Stimulated activated CD4-positive, alpha-beta T cell treated with anti-CD3 and anti-CD28 coated beads, Interleukin-12 subunit alpha, Interleukin-12 subunit beta, amount 100 ng/mL, for 48 hours (primary cell): ENCODE measurements at places on chromosomes 13 and 19.

DNA sequence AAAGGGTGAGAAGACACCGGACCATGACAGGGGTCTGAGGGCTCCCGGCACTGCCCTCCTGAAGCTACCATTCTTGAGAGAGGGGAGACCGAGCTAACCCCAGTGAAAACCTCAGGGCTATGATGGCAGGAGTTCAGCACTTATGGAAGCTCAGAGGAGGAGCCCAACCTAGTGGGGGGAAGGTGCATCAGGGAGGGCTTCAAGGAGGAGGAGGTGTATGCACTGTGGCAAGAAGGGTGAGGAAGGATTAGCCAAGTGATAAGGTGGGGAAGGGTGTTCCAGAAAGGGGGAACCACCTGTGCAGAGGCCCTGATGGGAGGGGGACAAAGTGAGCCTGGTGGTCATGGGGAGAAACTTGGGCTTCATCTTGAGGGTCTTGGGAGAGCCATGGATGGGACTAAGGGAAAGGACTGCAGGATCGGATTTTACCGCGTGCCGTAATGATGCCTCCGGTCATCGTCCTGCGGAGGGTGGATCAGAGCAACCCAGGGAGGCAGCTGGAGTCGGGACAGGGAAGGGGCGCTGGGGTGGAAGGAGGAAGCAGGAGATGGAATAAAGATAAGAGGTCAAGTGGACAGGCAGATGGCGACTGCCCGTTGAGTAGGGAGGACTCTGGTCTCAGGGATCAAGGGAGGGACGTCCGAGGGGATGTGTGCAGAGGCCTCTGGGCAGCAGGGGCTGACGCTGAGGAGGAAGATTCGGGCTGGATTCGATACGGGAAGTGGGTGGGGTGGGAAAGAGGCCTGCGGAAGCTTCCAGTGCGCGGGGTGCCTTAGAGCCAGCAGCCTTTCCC is 13.3 kb upstream of the PSMD8 start:
- DNase-seq, result no peak

DNA sequence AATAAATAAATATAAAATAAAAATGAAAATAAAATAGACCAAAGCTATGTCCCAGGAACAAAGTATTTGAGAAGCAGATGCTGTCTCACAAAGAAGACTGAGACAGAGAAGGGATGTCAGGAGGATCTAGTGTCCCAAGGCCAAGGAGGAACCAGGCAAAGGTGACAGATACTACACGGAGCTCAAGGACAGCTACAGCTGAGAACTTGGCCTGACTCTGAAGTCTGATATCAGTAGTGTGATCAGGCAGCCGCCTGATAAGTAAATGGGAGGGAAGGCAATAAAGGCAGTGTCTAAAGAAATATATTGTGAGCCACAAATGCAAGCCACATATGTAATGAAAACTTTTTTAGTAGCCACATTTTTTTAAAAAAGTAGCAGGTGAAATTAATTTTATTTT is 20.4 kb upstream of the NANOS3 start:
- DNase-seq, result no peak

DNA sequence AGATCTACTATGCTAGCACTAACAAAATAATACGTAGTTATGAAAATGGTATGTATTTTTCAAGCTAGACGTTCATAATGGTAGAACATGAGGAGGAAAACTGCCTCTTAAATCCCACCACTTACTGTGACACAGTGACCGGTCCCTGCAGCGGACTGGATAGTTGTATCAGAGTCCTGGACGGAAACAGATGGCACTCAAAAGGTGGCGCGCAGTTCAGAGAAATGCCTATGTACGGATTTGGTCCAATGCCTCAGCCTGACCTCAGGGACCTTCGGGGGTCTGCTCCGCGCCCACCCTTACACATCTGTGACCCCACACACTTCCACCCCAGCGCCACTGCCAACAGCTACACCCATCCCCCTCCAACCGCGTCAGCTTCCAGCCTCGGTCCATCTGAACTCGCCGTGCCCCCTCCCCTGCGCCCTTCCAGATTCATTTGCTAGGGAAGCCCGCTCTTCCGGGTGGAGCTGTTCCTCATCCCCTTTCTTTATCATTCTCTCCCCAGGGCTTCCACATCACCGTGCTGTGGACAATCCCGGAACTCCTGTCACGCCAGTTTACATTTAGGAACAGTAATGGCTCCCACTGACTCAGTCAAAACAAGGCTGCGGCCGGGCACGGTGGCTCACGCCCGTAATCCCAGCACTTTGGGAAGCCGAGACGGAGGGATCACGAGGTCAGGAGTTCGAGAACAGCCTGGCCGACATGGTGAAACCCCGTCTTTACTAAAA is 792 bp upstream of the LENG8 start:
- peak; percentile 34 for DNase-seq

DNA sequence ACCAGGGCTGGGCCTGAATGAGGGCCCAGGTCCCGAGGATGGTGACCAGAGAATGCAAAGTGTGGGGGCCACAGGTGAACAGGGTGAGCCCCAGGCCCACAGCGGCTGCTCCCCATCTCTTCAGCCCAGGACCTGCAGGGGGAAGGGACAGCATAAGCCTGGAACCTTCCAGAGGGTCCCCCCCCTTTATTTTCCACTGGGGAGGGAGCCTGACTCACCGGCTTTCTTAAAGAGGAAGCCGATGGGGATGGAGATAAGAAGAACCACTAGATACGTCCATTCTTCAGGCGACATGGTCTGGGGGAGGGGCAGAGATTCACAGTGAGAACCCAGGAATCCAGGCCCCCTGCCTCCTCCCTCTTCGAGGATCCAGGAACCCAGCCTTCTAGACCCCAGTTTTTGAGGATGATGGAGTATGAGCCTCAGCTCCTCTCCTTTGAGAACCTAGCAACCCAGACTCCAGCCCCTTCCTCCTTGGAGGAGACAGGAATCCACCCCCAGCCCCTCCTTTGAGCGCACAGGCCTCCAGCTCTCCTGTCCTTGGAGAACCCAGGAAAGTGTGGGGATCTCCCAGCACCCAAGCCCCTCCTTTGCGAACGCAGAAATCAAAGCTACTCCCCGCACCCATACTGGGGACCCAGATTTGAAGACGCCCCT is 1.0 kb downstream of the MBOAT7 start:
- no peak for DNase-seq

DNA sequence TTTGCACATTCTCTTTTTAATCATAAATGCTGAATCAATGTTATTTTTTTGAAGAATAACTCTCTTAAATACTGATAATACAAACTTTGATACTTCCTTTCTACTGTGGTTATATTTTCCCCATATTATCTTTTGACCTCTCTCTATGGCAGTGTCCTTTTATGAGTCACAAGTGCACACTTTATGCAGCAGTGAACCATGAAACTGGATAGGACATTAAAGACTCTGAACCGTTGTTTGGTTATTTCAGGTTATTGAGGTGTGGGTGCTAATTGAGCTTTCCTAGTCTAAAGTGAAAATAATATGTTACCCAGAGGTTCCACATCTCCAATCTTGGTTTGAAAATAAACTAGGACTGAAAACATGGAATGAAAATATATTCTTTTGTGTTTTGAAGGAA is 71.4 kb downstream of the DGKH start:
- no peak for DNase-seq

DNA sequence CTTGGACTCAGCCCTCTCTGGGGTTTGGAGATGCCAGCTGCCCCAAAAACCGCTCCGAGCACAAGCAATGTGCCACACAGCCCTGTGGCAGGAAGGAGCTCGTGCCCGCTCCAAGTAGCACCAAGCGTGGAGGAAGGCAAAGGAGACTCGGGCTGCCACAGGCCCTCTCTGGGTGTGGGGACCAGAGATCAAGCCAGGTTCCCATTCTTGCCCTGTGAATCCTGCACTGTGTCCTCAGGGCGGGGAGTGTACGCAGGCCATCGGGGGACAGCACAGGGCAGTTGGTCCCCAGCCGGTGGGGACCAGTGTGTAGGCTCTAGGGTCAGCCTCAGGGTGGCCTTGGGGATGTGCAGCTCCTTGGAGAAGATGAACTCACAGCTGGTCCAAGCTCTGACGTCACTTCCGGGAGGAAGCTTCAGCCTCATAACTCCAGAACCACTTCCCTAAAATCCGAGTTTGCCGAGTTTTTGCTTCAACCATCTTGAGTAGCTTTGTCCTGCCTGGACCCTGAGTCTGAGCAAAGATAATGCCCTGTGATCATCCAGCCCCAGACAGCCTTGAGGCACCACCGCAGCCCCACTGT is 9.3 kb upstream of the CPAMD8 start:
- DNase-seq, result no peak

DNA sequence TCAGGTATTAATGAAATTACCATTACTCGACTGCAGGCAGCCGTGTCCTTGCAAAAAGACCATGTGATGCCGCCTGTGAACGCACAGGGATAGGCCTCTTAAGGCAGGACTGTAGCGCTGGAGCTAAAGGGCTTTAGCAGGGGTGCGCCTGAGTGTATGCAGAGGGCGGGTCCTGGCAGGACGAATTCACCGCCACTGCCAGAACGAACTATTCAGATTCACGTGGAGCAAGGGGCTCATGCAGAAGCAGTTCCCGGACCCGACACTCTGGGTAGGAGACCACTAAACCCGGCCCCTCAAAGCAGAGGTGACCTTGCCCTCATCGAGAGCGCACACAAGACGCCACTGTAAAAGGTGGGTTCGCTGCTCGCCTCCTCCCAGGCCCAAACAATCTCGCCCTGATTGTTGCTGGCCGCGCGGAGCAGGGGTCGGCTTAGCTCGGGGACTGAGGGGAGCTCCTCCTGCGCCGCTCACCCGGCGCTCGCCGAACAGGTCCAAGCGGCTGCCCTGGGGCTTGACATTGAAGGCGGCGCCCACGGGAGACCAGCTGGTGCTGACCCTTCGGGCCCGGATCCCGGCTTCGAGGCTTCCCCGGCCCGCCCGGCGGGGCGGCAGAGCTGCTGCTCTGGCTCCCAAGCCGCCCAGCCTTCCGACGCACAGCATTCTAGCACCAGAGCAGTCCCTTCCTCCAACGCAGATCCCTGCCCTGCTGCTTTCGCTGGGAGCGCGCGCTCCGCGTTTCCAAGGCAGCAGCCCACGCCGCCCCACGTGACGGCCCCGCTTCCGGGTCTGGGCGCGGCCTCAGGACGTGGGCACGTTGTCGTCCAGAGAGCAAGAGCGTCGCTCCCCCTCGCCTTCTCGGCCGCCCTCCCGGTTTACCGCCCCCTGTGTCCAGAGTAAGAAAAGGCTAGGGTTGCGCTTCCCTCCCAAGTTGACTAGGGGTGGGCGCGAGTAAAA is at the start of gene MIPEP:
MIPEP (minus strand) TSS at position 743 of the 957 bp plus-strand sequence; CDS start at position 663, 80 bp downstream.
- peak; percentile 86 for DNase-seq

DNA sequence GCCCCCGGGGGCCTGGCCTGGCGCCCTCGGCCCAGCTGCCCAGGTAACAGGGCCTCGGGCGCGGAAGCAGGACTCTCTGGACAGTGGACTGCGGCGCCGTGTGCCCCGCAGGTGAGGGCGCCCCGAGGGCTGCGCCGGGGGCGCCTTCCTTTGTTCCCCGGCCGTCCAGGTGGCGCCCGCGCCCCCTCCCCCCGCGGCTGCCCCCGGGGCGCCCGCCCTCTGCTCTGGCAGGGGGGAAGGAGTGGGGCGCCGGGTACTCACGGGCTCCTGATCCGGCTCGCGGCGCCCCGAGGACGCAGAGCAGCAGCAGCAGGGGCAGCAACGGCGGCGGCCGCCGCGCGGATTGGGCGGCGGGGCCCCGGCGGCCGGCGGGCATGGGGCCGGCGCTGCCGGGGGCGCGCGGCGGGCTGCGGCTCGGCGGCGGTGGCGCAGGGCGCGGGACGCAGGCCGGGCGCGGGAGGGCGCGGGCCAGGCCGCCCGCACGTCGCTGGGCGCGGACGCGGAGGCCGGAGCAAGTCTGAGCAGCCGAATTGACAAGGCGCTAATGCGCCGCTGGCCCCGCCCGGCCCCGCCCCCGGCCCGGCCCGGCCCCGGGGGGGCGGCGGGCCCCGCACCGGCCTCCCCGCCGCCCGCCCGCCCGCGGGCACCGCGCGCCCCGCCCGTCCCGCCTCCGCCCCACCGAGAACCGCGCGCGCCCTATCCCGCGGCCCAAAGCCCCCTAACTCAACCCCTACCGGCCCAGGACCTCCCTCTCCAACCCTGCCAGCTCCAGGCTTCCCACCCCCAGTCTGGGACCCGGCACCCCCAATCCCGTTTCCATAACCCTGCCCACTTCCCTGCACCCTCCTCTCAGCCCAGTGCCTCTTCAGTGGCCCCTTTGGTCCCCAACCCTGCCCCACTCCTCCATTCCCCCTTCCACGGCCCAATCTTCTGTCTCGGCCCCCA is at the start of gene CRLF1:
CRLF1 (minus strand) TSS at position 519 of the 945 bp plus-strand sequence; CDS start at position 376, 143 bp downstream.
- DNase-seq, result no peak

DNA sequence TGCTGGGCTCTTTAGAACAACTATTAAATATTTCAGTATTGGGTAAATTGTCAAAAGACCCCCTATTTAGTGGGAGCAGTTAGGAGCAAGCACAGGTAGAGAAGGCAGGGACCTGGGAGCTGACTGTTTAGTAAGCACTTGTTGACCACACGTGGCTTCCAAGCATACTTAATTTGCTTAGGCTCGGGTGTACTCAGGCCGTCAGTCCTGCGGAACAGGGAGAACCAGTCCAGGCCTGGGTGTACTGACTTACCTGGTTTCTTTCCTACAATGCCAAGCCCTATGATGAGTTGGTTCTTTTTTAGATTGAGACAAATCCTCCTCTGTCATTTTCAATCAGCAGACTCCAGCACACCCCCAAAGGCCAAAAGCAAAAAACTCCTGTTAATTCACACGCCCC is 90.0 kb downstream of the WDFY2 start:
- no peak for DNase-seq

DNA sequence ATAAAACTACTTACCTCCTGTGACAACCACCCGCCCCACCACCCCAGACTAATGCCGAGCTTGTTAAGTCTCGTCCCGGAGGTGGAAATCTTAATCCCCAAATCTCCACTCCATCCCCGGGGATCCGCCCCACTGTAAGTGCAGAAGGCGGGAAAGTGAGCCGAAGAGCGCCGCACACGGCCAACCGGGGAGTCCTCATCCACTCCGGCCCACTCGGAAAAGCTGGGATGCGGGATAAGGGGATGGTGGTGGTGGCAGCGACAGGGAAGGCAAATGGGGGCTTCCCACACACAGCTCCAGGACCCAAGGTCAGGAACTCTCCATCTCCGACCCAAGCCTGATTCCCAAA is 621 bp downstream of the FBL start:
- DNase-seq, result no peak

- DNase-seq, result no peak
Measured at GRCh38 chr13:71644579-71644978, 222.4 kb downstream of the DACH1 start.

DNA sequence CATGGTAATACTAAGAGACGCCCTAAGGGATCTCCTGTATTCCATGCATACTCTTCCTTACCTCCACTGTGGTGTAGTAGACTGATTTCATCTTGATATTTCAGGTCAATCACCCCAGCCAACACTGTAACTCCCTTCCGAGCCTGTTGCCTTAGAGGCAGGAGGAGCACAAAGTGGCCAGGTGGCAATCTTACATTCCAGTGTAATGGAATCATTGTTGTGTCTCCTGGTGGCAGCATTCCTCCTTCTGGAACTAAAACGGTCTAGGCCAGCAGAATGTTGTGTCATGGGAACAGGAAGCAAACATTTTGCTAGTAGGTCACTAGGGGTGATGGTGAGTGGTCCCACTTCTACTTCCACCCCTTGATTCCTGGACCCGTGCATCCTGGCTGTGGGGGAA is 405.7 kb upstream of the SLC10A2 start:
- no peak for DNase-seq
